SK-MEL-5 (cell line): ENCODE measurements at places on chromosomes 12 and 14.

GRCh38 chr12:132673288-132674179, 13.6 kb downstream of the POLE start:
- no peak for DNase-seq

DNA sequence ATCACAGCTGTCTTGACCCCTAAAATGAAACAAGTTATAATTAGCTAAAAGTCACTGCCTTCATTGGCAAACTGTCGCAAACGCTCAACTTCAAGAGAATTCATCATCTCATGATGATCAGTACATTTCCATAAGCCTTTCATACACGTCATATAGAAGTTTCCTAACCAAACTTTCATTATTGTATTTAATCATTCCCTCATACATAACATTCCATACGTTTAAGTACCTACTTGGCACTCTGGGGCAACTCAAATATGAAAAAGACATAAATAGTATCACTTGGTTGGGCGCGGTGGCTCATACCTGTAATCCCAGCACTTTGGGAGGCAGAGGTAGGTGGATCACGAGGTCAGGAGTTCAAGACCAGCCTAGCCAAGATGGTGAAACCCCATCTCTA, 12.4 kb upstream of the PPP2R5E start:
- no peak for DNase-seq

GRCh38 chr14:72631401-72631800, 262.5 kb downstream of the DPF3 start:
- no peak for DNase-seq

- DNase-seq, result no peak
These were observed 267.2 kb upstream of the BTG1 start for GRCh38 chr12:92412856-92413255.

GRCh38 chr14:68412505-68413465, 380.1 kb downstream of the ZFP36L1 start:
- no peak for DNase-seq

DNA sequence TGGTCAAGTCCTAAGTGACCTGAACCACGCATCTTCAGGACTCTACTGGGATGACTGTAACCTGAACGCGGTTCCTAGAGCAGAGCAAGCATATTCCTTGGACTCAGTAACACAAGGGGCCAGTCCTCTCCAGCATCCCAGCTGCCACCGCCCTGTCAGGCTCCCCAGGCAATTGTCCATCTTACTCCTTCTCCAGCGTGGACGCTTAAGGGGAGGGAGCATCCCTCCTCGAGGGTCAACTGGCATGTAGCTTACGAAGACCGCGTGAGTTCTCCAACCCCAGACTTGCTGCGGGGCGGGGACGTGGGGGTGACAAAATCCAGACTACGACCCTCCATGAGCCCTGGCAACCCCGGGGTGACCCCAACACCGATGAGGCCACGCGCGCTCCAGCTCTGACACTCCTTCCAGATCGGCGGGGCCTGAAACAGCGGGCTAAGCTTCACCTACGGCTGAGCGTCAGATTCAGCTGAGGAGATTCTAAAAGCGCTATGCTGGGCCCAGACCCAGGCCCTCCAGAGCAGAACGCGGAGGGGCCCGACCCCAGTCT, 846 bp upstream of the MTHFD1 start:
- DNase-seq, result peak; percentile 24

DNA sequence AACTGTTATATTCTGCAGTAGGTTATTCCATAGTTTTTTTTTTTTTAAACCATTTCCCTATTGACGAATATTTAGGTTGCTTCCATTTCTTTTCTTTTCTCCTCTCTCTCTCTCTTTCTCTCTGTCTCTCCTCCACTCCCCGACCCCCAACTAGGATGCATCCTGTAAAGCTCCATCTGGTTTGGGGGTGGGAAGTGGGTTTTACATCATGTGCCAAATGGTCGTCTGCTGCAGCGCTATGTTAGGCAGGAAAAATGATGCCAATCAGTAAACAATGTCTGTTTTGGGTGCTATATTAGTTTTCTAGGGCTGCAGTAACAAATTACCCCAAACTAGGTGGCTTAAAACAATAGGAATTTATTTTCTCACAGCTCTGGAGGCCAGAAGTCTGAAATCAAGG, 465.0 kb downstream of the AACS start:
- no peak for DNase-seq

GRCh38 chr14:94451091-94451771, 1.4 kb downstream of the SERPINA11 start:
- no peak for DNase-seq

DNA sequence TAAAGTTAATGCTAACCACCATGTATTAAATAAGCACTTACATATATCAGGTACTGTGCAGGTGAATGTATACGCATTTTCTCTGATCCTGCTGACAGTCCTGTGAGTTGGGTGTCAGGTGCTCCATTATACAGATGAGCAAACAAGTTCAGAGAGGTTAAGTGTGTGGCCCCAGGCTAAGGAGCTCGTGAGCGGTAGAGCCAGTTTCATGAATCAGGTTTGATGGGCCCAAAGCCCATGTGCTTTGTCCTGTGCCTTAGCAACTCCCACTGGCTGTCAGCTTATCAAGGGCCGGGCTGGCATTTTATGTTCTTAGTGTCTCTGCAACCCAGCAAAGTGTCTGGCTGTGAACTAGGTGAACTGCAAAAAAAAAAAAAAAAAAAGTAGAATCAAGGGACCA, 701.2 kb upstream of the TBX3 start:
- no peak for DNase-seq

GRCh38 chr12:26406391-26406790, 211.0 kb downstream of the SSPN start:
- DNase-seq, result no peak

DNA sequence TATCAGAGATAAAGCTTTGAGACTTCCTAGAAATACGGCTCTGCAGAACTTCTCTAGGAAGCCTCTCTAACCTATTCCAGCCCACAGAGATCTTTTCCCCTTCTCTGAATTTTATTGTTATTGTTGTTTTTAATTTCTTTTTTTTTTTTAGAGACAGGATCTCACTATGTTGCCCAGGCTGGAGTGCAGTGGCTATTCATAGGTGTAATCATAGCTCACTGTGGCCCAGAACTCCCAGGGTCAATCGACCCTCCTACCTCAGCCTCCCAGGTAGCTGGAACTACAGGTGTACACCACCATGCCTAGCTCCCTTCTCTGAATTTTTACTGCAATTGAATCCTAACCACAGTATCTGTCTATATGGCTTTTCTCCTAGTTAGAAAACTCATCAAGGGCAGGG, 19.6 kb downstream of the SLC7A8 start:
- no peak for DNase-seq

GRCh38 chr14:19771895-19772430, 1.3 kb upstream of the OR4M1 start:
- DNase-seq, result no peak

DNA sequence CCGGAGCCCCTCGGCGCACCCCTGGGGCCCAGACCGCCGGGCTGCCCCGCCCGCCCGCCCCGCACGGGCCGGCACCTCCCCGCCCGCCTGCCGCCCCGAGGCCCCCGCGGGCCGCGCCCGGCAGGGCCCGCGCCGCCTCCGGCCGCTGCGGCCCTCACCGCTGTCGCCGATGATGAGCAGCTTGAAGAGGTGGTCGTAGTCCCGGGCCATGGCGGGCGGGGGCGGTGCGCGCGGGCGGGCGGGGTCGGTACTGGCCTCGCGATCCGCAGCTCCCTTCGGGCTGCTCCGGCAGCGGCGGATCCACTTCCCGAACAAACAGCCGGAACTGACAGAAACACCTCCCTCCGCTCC, at the start of gene RAB35:
TSS of gene RAB35 (minus strand) at position 313 of the 351 bp plus-strand sequence. CDS start at position 210, 103 bp downstream.
- DNase-seq, result no peak

DNA sequence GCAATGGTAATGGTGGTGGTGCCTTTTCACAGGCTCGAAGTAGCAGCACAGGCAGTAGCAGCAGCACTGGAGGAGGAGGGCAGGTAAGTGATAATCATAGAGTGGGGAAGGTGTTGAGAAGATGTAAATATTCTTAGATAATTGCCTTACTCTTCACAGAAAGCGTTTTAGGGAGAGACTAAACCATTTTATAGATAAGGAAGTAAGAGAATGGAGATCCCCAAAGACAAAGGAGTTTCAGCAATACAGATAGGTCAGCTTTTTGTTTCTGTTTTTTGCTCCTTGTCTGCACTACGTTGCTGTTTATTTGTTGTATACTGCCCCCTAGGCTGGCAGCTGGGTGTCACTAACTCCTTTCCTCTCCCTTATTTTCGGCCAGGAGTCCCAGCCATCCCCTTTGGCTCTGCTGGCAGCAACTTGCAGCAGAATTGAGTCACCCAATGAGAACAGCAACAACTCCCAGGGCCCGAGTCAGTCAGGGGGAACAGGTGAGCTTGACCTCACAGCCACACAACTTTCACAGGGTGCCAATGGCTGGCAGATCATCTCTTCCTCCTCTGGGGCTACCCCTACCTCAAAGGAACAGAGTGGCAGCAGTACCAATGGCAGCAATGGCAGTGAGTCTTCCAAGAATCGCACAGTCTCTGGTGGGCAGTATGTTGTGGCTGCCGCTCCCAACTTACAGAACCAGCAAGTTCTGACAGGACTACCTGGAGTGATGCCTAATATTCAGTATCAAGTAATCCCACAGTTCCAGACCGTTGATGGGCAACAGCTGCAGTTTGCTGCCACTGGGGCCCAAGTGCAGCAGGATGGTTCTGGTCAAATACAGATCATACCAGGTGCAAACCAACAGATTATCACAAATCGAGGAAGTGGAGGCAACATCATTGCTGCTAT, 2.0 kb downstream of the SP1 start:
- DNase-seq, result peak; percentile 86

GRCh38 chr12:122371475-122372045, 50.9 kb downstream of the CLIP1 start:
- DNase-seq, result no peak

- no peak for DNase-seq
These were observed 1.5 kb upstream of the HCAR1 start for GRCh38 chr12:122732170-122732569.

DNA sequence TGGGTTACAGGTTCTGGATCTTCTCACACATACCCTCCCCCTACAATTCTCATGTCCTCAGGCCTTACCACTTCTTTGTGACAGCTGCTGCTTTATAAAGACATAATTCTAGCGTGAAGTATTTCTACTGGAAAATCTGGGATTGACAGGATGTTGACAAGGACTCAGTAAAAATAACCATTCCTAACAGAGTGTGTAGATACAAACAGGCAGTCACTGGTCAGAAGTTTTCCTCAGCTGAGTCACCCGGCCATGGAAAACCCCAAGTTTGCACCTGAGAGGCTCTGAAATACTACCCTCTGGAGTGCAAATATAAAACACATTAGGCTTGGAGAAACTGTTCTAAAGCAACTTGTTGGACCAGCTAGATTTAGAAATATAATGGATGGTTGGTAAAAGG, 54.4 kb downstream of the SPPL3 start:
- no peak for DNase-seq
